ENCODE measurements at places on chromosomes 5 and 9.

DNA sequence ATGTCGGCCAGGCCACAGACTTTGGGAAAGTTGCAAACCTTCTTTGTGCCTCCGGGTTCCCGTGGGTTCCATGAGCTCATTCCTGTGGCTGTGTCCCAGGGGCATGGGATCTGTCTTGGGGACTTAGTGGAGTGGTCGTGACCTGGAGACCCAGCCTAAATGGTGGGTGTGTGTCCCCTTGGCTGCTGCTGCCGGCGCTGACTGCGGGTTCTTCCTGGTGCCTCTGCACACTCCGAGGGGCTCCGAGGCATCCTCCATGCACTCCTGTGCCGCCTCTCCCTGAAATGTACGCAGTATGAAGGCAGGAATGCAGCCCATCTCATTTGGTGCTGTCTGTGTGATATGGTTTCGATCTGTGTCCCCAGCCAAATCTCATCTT is 21.0 kb upstream of the SLC2A6 start:
- no peak for DNase-seq

DNA sequence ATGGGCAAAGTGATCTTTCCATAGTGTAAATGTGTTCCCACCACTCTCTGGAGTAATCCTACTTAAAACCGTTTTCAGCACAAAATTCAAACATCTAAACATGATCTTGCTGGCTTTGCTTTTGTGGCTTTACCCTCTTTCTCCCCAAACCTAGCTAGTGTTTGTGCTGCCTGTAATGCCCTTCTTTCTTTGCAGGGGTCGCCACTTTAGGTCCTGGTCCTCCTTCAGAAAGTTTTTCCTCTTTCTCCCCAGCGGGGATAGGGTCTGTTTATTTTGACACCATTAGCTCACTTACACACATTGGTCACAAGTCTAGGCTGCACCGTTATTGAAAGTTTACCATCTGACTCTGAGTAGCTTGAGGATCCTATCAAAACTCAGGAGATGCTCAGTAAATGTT is 736 bp upstream of the HSD17B4 start:
- DNase-seq: no peak

- no peak for DNase-seq
These were observed 223.0 kb upstream of the MPDZ start for GRCh38 chr9:13502484-13502883.

DNA sequence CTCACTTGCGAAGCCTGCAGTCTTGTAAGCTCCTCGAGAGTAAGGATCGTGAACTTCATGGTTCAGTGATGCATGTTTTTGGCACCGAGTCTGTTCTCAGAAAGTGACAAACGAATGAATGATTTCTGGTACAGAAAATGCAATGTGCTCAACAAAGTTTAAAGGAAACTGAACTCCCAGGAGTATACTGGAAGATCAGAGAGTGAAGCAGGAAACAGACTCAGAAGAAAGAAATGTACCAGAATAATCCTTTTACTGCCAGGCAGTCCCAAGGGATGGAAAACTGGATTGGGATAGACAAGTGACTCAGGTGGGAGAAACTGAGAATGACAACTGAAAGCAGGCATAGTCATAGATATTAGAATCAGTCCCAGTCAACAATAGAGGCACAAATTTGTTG is 420.6 kb downstream of the CTNND2 start:
- DNase-seq: no peak

GRCh38 chr5:8934455-8934854 is 611.4 kb downstream of the SEMA5A start:
- no peak for DNase-seq

Measured in fibroblast of skin of left biceps (primary cell).